Fibroblast of skin of left quadriceps (primary cell): ENCODE measurements at places on chromosomes 5 and 9.

GRCh38 chr9:121889990-121890563, 203.0 kb downstream of the TTLL11 start:
- DNase-seq: no peak

GRCh38 chr5:84273517-84273883, 111.2 kb downstream of the EDIL3 start:
- no peak for DNase-seq

DNA sequence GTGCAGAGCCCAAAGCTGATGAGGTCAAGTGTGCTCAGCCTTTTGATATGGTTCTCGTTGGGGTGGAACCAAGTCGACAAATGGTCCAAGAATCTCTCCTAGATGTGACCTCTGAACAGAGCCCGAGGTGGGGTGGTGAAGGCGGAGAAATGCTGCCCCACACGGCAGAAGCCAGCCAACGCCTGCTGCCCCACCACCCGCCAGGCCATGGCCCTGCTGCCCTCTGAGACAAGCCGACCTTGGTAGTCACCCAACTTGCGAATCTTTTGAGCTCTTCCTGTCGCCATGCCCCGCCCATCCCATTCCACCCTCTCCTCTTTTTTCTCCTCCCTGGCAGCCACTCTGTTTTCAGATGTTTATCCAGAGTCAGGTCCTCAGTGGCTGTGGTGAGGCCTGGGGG, 91.5 kb upstream of the EGFLAM start:
- no peak for DNase-seq

DNA sequence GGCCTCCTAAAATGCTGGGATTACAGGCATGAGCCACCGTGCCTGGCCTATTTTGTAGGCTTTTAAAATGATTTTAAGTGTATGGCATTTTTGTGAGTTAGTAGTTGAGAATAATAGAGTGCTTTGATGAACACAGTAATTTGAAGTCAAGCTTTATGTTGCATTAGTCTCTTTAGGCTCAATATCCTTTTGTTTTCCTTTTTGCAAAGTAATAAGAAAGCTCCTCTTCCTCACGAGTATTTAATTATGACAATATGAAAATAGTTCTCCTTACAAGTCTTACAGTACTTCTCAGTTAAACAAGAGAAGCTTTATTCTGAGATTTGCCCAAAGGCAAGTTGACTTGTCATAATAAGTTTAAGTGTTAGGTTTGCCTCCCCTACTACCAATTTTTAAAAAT, 69.0 kb downstream of the TJP2 start:
- no peak for DNase-seq
